ENCODE measurements at places on chromosomes 12 and 14.

DNA sequence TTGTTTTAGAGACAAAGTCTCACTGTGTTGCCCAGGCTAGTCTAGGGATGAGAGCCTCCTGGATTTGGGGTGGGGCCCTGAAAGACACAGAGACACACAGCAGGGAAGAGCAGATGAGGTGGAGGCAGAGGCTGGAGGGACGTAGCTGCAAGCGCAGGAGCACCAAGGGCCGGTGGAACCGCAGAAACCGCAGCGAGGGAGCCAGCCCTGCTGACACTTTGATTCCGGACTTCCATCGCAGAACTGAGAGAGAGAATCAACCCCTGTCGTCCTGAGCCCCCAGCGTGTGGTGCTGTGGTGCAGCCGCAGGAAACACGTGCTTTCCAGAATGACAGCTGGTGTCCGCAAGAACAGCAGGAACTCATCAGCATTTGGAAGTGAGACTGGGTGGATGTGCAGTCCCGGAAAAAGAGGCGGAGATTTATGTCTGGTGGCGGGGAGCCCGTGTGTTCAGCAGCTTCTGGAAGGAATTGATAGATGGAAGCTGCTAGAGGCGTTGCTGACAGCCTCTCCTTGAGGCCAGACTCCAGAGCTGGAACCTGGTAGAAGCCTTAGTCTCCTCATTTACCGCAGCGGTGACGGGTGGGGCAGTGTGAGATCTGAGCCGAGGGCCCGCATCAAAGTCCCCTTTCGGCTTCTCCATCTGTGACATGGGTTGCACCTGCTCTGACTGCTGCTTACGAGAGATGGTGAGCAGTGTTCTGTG, 21.9 kb upstream of the KLC1 start:
- peak; percentile 35 for DNase-seq

- no peak for DNase-seq
Measured at GRCh38 chr12:99281277-99281676, 366.3 kb upstream of the GARIN6 start.

- no peak for DNase-seq
Measured at GRCh38 chr12:119183942-119184695, 5.4 kb downstream of the HSPB8 start.

GRCh38 chr14:104157016-104157928, 18.9 kb downstream of the KIF26A start:
- no peak for DNase-seq

GRCh38 chr14:64581817-64582216, 32.1 kb downstream of the PPP1R36 start:
- no peak for DNase-seq

GRCh38 chr14:87805315-87805723, 187.7 kb downstream of the GALC start:
- no peak for DNase-seq

GRCh38 chr12:113236539-113237399, 15.5 kb downstream of the TPCN1 start:
- no peak for DNase-seq

DNA sequence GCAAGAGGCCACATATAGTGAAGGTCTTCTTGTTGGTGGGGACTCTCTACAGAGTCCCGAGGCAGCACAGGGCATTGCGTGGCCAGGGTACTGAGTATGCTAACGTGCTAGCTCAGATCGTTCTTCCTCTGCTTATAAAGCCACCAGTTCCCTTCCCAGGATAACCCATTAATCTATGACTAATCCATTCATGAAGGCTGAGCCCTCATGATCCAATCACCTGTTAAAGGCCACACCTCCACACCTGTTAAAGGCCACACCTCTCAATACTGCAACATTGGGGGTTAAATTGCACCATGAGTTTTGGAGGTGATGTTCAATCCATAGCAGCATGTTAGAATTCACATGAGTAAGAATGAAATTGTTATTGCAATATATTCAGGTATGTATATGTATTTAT, 12.8 kb upstream of the YARS2 start:
- no peak for DNase-seq

DNA sequence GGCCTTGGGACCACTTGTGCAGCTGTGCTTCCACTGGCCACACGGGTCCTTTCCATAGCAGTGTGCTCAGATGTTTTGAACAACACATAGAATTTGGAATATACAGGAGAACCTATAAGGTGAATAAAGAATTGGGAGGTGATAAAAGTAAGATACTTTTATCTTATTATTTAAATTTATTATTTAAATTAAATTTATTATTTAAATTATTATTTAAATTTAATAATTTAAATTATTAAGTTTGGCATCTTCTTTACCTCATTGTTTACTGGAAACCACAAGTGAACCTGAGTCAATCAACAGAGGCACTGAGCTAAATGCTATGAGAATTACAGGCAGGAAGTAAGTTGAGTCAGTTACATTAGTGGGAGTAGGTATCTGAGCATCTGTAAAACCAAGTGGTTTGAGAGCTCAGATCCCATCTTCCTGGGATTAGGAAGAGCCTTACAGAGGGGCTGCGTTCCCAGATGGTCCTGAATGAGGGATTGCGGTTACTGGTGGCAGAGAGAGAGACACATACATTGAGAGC, 103.1 kb downstream of the ESR2 start:
- no peak for DNase-seq

- DNase-seq: no peak
Measured at GRCh38 chr12:116366824-116367223, 89.3 kb upstream of the MED13L start.

DNA sequence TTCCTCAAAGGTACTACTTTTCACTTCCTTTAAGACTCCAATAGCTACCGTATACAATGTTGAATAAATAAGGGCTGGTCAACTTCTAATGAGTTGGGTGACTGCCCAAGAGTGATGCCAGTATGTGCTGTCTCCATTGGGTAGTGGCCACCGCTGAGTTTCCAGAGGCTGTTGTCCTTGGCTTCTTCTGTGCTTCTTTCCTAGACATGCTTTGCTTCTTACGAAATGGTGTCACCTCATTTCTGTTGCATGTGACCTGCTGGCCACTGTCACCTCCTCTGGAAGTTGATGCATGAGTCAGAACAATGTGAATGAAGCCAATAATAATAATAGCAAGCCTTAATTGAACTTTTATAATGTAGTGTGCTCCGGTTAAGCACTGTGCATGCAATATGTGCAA, 7.5 kb upstream of the NID2 start:
- DNase-seq: no peak

DNA sequence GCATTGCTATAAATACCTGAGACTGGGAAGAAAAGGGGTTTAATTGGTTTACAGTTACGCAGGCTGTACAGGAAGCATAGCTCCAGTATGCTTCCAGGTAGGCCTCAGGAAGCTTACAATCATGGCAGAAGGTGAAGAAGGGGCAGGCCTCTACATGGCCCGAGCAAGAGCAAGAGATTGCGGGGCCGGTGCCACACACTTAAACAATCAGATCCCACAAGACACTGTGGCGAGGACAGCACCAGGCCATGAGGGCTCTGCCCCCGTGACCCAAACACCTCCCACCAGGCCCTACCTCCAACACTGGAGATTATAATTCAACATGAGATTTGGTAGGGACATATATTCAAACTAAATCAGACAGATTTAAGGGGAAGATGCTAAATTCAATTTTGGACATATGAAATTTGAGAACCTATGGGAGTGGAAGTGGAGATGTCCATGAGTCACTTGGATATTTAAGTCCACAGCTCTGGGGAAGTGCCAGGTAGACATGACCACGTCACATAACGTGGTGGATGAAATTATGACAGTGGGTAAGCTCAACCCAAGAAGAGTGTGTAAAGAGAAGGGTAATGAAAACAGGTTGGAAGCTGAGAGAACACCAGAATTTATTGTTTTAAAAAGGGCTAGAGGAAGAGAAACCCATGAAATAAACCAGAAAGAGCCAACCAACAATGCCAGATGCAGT, 1.5 kb upstream of the LTA4H start:
- no peak for DNase-seq

- peak; percentile 92 for DNase-seq
Measured at GRCh38 chr12:53006810-53007309, 604 bp downstream of the EIF4B start.

DNA sequence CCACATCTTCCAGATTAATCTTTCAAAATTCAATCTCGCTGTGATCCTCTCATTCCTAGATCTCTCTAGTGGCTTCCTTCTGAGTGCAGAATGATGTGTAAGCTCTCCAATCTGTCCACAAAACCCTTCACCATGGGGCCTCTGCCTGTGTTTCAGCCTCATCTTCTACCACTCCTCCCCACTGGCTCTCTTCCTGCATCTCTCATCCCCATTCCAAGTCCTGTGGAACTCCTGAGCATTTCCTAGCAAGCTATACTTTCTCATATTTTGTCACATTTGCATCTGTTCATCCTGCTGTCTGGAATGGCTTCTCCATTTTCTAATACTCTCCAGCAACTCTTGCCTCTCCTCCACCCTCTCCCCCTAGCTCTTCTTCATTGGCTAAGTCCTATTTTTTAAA, 242.0 kb upstream of the DAAM1 start:
- DNase-seq: no peak

DNA sequence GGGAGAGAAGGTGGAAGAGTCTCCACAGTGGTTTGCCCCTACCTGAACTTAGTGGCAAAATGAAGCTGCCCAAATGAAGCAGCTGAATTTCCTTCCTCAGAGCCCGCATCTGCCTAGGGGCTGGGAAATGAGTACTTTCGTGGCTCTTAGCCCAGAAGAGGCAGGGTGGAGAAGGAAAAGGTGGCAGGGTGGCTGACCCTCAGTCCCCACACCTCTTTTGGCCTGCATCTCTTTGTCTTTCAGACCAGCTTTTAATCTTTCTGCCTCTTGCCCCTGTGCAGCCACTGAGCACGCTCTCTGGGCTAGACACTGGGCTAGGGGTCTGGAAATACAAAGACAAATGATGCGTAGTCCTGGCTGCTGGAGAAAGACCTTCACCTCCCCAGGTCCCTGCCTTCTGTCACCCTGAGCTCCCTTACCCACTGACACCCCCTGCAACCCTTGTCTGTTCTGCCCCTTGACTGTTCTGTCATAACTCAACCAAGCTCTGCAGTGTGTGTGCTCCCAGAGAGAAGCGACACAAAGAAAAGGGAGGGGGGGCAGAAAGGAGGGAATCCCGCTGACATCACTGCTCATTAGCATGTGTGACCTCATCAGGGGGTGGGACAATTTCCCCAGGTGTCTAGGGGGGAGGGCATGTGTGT, 371 bp upstream of the REM2 start:
- no peak for DNase-seq

- DNase-seq: peak; percentile 8
Measured at GRCh38 chr12:88035907-88036289, 6.7 kb upstream of the C12orf50 start.

GRCh38 chr12:126950266-126950665, 1316.7 kb upstream of the TMEM132C start:
- DNase-seq: no peak

DNA sequence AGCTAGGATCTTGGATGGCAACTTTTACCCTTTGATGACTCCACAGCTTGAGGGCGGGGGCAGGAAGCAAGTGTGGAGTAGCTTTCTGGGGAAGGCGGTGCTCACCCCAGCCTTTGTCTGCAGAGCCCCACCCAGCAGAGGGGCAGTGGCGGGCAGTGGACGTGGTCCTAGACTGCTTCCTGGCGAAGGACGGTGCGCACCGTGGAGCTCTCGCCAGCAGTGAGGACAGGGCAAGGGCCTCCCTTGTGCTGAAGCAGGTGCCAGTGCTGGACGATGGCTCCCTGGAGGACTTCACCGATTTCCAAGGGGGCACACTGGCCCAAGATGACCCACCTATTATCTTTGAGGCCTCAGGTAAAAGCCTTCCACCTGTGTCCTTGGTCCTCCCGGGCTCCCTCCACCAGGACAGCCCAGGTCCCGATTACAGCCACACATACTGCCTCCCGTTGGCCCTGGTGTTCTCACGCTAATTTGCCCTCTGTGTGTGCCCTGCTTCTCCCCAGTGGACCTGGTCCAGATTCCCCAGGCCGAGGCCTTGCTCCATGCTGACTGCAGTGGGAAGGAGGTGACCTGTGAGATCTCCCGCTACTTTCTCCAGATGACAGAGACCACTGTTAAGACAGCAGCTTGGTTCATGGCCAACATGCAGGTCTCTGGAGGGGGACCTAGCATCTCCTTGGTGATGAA, 1.2 kb downstream of the TAPBPL start:
- no peak for DNase-seq

DNA sequence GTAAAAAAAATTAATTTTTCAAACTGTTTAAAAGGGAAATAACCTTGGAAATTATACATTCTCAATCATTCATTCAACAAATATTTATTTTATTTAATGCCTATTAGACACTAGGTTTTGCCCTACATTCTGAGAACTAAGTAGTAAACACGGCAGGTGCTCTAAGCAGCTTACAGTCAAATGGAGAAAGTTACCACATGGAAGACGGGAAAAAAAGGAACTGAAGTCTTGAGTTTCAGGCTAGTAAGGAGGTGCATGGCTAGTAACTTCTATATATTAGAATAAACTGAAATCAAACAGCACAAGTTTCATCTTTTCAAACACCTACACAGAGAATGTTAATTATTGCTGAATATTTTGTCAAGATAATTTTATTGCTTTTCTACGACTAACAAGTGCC, 52.9 kb downstream of the C12orf42 start:
- no peak for DNase-seq

GRCh38 chr12:26966842-26967241, 28.6 kb downstream of the FGFR1OP2 start:
- no peak for DNase-seq

DNA sequence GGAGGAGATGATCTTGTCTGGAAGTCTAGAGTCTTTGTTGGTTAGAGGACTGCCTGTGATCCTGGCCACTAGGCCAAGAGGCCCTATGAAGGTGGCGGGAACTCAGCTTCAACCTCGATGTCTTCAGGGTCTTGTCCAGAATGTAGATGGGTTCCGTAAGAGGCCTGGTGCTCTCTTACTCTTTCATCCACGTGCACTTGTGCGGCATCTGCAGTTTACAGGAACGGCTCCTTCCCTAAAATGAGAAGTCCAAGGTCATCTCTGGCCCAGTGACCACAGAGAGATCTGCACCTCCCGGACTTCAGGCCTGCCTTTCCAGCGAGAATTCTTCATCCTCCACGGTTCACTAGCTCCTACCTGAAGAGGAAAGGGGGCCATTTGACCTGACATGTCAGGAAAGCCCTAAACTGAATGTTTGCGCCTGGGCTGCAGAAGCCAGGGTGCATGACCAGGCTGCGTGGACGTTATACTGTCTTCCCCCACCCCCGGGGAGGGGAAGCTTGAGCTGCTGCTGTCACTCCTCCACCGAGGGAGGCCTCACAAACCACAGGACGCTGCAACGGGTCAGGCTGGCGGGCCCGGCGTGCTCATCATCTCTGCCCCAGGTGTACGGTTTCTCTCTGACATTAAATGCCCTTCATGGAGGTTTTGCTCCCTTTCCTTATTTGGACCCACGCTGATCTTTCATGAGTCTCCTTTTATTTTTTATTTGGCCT, 17.7 kb downstream of the WNT5B start:
- DNase-seq: no peak

GRCh38 chr14:101961011-101961721, 3.2 kb upstream of the DYNC1H1 start:
- peak; percentile 82 for DNase-seq

GRCh38 chr12:113399490-113399889, 4.2 kb downstream of the SDS start:
- DNase-seq: no peak

DNA sequence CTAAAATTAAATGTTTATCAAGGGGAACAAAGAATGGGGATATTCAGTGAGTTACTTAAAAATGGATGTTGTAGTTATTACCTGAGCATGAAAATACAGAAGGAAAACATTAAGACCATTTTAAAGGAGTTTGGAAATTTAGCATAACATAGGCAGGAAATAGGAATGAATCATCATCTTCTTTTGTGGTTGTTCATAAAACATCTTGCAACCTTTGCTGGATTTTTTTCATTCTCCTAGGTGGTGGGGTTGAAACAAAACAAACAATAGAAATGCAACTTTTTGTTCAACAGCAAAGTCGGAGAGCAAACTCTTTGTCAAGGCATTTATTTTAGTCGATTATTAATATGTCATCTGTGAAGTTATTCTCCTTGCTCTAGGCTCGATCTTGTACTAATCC, 275.1 kb downstream of the IPO8 start:
- DNase-seq: no peak

Data from HAP-1 (cell line).